SK-N-SH (cell line): ENCODE measurements at places on chromosomes 4 and X.

- no peak for DNase-seq
Observed at GRCh38 chr4:140497405-140497746, 717 bp downstream of the MGAT4D start.

GRCh38 chrX:47628982-47629381, 748 bp downstream of the CFP start:
- DNase-seq: no peak

DNA sequence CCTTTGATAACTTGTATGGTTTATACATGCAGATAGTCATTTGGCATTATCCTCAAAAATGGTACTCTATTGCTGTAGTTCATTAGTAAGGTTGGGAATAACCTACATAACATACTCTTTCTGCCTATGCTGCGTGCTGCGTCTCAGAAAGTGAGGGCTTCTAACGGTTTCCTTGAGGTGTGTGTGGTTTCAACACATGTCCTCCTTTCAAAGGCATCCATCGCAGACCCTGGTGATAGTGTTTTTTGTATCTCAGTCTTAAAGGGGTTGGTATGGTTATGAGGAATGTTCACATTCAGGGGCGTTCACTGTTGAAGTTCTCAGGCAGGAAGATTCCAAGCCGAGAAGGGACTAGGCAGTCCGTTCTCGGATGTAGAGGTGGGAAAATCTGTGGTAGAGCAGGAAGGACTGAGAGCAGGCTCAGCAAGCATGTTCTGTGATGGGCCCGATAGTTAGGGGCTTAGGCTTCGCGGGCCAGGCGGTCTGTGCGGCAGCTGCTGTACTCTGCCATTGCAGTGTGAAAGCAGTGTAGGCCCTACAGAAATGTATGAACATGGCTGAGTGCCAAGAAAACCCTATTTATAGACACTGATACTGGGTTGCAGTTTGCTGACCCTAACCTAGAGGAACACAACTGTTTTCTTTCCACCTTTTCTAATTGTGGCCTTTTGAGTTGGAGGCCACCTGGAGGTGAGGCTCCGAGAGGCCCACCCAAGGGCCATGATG, 123.2 kb downstream of the GPR143 start:
- DNase-seq: no peak

GRCh38 chr4:110869862-110870572, 247.1 kb upstream of the PITX2 start:
- no peak for DNase-seq

GRCh38 chrX:138858438-138858837, 146.9 kb upstream of the FGF13 start:
- no peak for DNase-seq

- DNase-seq: no peak
Observed at GRCh38 chr4:79652738-79653137, 244.7 kb upstream of the GK2 start.

DNA sequence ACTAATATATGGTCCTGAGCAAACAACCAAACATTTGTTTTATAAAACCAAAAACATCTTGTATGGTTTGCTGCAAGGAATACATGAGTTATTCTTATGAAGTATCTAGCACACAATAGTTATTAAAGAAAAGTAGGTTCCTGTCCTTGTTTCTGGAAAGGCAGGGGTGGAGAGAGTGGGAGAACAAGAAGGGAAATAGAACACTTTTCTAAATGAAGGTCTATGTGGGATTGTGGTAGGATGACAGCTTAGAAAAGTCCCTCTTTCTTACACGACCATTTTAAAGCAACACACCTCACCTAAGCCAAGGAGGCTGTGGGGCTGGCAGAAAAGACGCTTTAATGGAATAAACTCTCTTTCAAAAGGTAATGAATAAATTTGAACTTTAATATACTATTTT, 164.6 kb downstream of the ARAP2 start:
- DNase-seq: no peak

DNA sequence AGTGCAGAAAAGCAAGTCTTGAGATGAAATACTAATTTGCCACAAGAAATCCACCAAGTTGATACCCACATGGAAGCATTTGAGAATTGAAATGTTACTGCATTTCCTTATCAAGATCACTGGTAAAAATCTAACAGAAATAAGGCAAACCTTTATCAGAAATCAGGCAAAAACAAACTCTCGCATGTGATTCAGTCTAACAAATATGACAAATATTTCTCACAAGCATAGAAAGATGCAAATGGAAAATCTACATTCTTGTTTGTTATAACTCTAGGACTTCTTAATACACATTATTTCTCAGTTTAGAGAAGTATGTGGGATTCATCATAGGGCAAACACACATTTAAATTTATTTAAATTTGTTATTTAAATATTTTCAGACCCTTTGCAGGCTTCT, 52.9 kb downstream of the TXK start:
- no peak for DNase-seq
